ENCODE measurements at places on chromosomes 2 and 18.

- DNase-seq: no peak
These were observed 74.9 kb downstream of the ATP8B1 start for GRCh38 chr18:57727952-57728807.

- no peak for DNase-seq
These were observed 23.8 kb downstream of the ANKAR start for GRCh38 chr2:189698020-189698887.

- DNase-seq: no peak
These were observed 291.0 kb upstream of the ACVR2A start for GRCh38 chr2:147553775-147554271.

DNA sequence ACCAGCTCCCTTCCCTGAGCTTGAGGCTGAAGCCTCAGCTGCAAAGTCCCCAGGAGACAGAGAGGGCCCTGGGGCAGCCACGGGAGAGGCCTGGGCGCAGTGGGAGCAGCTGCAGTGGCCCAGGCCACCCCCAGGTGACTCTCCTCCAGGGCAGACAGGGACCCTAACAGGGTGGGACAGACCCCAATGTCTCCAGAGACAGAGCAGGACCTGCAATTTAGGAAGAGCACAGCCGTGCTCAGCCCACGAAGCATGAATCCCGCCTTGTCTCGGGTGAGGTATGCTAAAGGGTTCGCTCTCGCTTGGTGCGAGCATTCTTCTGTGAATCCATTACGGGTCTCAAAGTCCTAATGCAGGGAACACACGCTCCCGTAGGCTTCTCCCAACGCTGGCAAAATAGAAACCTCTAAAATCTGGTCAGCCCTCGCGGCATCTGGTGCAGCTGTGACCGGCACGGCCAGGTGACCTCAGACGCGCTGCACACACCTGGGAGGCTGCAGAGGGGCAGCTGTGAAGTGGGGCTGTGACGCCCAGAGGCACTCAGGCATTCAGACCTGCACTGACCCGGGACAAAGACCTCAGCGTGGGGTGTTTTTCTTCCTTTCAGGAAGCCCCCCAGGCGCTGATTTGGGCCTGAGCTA lies 12.6 kb downstream of the MBP start:
- DNase-seq: peak; percentile 34

DNA sequence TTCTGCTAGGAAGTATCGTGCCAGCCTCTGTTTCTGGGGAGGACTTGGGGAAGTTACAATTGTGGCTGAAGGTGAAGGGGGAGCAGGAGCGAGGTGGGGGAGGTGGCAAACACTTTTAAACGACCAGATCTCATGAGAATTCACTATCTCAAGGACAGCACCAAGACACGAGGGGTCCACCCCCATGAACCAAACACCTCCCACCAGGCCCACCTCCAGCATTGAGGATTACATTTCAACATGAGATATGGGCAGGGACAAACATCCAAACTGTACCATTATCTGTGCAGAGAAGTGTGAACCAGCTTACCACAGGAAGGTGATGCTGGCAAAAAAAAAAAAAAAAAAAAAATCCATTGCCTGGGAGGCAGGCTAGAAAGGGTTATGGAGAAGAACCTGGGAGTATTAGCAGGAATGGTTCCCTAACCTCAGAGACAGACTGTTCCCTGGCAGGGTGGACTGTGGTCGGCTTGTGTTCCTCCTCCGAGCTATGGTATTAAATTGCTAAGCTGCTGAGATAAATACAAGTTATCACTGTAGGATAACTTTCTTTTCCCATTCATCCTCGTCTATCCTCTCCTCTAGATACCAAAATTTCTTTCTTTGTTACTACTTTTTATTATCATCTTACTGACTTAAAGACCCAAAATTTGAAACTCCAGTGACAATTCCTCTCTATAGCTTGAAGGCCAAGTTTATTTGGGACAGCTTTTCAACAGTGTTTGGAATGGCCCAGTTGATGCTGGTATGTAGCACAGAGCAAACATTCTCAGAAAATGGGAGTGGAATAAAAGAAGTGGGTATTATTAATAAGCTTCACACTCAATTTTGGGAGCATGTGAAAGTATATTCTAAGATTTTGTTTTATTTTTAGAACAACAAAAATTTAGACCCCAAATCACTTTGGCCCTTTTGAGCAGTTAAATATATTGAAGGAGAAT lies 73.7 kb upstream of the MAP3K20 start:
- DNase-seq: no peak

DNA sequence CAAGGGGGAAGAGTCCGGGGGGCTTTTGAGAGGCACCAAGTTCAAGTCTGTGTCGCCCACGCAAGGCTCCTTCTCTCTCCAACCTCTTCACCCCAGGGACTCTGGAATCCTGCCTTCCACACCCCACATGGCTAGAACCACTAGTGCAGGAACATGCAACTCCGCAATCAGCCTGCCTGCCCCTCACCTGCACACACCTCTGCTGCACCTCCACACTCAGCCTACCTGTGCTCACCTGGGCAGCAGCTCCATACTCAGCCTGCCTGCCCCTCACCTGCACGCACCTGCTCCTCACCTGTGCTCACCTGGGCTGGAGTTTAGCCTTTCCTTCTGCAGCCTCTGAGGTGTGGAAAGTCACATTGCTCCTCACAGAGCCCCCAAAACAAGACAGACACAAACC lies 277.4 kb downstream of the NDUFA10 start:
- DNase-seq: no peak

- DNase-seq: no peak
These were observed 39.0 kb downstream of the CHN1 start for GRCh38 chr2:174965992-174966744.

DNA sequence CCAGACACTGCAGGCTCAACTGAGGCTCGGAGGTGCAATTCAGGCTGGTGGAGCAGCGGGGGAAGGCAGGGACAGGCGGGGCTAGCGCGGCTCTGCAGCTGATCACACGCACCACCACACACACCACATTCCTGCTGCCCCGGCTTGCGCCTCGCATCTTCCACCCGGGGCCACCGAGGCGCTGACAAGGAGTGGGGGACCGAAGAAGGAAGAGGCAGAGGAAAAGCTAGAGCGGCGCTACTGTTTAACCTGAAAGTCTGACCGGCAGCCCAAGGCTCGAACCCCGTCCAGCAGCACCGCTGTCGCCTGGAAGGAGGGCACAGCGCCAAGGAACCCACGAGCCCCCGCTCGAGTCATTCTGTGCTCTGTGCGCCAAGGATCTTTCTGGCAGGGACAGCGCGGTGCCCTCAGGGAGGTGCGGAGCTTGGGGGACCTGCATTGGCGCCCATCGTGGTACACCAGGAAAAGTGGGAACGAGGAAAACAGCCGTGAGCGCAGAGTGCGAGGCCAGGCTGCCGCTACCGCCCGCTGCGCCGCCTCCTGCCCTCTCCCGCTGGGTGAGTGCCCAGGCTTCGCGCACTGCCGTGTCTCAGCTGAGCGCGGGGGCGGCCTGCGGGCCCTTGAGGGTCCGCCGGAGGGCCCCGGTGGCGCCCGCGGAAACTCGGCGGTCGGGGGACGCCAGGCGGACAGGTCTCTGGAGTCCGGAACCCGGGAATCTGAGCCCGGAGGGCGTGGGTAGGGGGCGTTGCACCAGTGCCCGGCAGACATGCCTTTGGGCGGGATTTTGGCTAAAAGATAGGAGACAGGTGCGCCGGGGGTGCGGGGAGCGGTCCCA lies 860 bp upstream of the KCNJ3 start:
- DNase-seq: no peak

- no peak for DNase-seq
These were observed 59.8 kb downstream of the BCL2 start for GRCh38 chr18:63259567-63260379.

GRCh38 chr18:64202210-64202836 lies 53.4 kb upstream of the LINC00305 start:
- DNase-seq: no peak

GRCh38 chr2:238397356-238397755 lies 29.4 kb upstream of the ASB1 start:
- DNase-seq: no peak

DNA sequence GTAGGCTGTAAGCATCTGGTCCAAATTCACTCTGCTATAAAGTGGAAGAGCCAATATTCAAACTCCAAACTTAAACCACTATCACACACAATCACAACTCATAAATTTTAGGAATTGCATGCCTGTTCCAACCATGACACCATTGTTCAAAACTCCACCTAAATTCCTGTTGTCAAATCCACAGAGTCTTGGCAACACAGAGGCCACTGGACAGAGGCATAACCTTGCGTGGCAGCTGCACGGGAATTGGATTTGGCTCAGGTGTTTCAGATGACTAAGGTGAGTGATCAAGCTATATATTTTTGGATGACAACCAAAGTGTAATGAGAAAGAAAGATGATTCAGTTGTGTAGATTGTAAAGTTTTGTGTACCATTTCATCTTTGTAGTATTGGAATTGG lies 422.7 kb upstream of the TNP1 start:
- DNase-seq: no peak

DNA sequence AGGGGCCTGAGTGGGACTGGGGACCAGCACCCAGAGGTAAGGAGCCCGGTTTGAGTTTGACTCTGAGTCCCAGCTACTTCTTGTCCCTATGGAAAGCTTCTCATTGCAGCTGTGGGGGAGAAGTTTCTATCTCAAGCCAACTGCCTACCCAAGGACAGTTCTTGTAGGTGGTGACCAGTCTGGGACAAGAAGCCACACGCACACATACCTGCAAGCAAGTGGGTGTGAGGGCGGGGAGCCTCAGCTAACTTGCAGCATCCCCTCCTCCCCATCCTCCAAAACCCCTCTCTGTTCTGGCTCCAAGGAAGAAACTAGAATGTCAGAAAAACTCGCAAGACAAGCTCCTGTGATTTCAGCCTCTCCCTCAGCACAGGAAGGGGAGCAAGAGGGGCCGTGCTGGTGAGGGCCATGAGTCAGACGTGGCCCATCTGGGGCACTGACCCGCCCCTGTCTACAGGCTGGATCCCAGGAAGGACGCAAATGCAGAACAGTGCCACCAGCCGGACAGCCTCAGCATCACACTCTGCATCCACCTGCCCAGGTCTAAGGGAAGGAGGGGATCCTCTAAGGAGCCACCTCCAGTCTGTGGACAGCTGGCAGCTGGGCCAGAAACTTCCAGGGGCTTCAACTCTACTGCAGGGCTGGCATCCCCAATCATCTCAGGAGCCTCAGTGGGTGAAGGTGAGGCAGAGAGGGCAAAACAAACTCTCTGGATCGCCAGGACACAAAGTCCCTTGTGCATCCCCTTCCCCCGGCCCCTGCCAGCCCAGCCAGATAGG lies 103.4 kb downstream of the TNS1 start:
- no peak for DNase-seq

DNA sequence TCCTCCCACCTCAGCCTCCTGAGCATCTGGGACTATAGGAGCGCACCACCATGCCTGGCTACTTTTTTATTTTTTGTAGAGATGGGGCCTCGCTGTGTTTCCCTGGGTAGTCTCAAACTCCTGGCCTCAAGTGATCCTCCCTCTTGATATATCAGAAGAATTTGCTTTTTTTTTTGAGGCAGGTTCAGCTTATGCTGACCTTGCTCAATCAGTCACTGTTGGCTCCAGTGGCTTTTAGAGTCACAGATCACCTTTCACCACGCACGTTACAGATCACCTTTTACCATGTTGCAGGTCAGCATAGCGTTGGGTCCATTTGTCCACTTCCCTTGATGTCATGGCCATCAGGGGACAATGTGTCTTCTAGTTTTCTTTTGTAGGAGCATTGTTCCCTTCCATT lies 36.1 kb downstream of the DCAF17 start:
- DNase-seq: no peak

- DNase-seq: no peak
These were observed 128.6 kb downstream of the ZNF532 start for GRCh38 chr18:58993260-58993659.

DNA sequence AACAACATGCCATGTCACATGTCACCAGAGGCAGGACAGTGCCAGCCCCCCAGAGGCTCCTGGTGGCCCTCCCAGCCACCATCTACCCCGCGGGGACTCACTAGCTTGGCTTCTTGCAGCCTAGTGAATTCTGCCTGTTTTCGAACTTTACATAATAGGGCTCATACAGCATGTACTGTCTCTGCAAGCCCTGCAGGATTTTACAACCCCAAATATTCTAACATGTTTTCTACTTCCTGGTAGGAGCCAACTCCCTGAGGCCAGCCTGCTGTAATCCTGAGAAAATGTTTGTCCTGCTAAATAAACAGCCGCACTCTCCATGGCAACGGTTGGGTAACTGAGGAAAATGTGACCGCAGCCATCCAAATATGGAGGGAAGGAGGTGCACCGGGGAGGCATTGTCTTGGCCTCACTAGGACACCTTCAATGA lies 2.7 kb downstream of the PER2 start:
- DNase-seq: no peak

GRCh38 chr2:188404341-188405004 lies 112.8 kb downstream of the GULP1 start:
- DNase-seq: no peak

DNA sequence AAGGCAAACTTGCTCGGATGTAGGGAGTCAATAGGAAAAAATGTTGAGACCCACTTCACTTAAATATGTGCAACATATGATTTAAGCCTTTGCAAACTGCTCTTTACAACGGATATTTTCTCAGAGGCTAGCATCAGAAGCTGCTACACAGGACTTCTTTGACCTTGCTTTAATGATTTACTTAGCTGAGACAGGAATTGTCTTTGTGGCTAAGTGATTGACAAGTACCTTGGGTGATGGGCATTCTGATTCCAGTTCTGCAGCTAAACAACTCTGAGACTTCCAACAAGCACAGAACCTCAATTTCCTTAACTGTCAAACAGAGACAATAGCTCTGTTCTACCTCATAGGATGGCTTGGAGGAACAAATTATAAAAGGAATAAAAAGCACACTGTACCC lies 150.2 kb downstream of the NCKAP5 start:
- no peak for DNase-seq

- DNase-seq: no peak
These were observed 318.9 kb upstream of the SYT4 start for GRCh38 chr18:43596105-43596712.

GRCh38 chr2:114940785-114941458 lies 498.5 kb downstream of the DPP10 start:
- no peak for DNase-seq

GRCh38 chr2:160646684-160647444 lies 153.3 kb upstream of the RBMS1 start:
- no peak for DNase-seq
